ENCODE measurements at places on chromosomes 2 and 18.

DNA sequence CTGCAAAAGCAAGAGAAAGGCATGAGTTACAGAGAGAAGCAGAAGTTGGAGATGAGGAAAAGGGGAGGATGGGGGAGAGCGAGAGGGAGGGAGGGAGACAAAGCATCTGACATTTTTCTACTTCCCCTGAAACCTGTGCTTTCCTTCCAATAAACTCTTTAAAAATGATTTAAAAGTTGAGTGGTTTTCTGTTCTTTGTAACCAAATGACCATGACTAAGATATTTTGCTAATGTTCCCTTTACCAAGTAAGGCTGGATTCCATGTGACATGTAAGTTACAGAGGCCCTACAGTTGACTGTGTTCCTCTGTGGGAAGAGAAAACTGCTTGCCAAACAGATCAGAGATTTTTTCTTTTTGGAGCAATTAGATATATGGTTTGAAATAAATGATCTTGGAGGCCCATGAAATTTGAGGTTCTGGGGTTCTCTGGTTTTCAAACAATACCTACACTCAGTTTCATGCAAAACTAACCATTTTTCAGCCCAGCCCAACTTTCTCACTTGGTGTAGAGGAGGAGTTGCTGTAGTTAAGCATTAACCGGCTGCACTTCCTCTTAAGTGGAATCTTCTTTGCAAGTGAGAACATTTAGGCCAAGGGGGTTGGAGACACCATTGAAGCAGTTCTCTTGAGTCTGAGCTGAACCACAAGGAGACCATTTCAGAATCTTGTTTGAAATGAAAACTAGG lies 34.5 kb downstream of the INSIG2 start:
- no peak for DNase-seq

DNA sequence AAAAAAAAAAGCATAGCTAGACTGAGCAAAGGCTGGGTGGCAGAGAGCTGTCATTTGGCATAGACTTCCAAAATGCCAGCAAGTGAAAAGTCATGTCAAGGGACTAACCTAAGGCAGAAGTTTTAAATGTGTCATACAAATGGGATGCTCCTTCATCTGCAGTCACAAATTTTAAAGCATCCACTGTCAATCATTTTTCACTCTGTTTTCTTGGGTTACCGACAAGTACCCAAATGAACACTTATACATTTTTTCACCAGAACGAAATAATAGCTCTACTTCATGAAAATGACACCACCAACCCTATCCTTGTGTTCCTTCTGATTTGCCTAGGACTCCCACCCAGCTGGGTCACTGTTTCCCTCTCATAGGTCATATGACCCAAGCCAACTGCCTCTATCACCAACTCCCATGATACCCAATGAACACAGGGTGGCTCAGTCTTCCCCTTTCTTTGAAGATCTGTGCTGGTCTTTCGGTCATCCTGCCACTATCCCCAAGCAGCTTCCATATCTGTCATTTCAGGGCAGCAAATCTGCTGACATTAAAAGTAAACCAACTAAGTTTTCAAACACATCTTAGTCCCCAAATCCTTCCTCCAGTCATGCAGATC lies 21.5 kb downstream of the KLF7 start:
- no peak for DNase-seq

DNA sequence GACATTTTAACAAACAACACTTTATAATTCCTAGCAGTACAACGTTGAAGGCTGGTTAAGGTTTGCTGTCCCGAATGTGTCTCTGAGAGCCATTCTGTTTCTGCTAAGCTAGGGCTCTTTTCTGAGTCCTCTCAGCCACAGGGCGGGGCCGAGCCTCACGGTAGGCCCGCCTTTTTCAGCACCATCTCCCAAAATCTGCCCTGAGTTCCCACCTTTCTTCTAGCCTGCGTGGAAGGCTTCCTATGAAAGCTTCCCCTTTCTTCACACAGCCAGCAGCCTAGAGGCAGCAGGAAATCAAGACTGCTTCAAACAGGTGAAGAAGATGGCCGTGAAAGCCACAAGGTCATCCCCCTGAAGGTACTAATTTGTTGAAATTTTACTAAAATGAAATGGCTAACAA lies 255.5 kb downstream of the CDH2 start:
- DNase-seq: no peak

GRCh38 chr2:17252258-17252657 lies 266.0 kb downstream of the RAD51AP2 start:
- DNase-seq: no peak

DNA sequence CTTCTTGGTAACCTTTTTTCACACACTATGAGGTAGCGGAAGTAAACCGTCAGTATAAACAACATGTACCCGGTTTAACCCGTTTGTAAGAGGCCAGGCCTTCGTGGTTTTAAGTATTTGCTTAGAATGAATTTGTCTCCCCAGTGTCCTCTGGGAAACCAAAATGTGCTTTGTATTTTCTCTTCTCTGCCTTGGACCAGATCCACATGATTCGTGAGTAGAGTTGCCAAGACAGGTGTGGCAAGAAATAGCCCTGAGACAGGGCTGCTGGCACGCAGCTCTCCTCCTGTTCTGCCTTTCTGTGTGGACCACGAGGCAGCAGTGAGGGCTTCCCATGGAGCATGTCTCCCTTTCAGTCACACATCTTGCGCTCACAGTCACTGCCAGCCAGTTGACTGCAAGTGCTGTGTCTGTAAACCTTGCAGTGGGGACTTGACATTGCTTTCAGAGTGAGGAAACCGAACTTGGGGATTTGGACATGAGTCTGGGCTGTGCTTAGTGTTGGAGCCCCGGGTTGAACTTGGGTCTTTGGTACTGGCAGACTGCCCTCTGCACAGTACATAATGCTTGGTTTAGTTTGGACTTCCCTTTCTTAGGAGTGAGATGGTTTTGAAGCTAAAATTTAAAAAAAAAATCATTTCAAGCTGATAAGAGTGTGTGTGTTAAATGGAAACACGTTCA lies 19.1 kb downstream of the BCL2L11 start:
- no peak for DNase-seq

GRCh38 chr2:12684471-12684936 lies 32.2 kb upstream of the TRIB2 start:
- no peak for DNase-seq

DNA sequence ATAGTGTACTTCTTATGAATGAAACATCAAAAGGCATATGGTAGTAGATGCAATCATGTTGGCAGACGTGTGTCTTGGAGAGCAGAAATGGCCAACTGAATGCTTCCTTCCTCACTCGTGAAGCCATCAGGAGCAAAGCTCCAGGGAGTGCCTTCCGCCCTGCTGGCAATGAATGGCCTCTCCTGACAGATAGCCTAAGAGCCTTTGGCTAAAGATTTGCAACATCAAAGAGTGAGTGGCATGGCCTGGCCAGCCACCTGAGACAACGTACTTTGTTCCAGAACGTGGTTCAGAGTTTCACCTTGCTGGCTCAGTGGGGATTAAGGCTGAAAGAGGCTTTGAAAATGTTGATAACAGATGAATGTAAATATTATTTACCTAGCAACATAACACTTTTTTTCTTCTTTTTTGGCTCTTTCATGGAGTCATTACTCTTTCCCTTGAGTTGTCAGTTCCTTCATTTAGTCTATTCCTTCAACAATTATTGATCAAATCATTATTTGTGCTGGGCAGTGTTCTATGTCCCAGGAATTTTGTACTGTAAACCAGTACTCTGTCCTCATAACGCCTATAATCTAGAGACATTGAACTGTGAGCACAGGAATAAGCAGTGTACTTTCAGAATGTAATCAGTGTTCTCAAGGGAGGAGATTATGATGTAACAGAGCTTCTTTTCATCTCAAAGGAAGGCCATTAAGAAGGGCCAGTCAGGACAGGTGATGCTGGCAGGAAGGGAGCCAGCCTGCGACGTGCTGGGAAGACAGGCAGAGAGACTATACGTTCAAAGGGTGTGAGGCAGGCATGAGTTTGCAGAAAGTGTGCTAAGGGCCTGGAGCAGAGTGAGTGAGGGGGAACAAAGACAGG lies 59.4 kb upstream of the SH3RF3 start:
- no peak for DNase-seq

DNA sequence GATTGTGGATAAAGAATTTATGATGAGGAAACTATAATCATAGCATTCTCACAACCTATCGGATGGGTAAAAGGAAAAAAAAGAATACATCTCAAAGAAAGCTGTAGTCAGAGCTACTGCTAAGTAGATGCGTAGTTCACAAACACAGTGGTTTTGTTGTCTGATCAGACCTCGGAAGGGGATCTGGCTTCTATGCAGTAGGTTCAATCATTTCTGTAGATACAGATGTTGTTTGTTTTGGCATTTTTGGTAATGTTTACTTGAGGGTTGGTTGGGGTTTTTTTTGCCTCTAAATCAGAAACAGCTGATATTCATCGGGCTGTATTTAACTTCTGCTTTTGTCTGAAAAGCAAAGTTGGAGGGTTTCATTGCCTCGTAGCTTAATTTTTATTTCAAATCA lies 42.1 kb downstream of the NPAS2 start:
- no peak for DNase-seq

GRCh38 chr2:191222507-191222906 lies 22.7 kb upstream of the MYO1B start:
- DNase-seq: no peak

Measured in bone marrow (tissue), 2 donors.